CD4-positive, alpha-beta T cell (primary cell): ENCODE measurements at places on chromosomes 16 and 17.

GRCh38 chr17:82957469-82957795 lies 117.6 kb upstream of the ZNF750 start:
- DNase-seq, result no peak

GRCh38 chr16:21652453-21652852 lies at the start of gene IGSF6:
IGSF6 (minus strand) TSS chr16:21652608; CDS start chr16:21652598, 10 bp downstream.
- no peak for DNase-seq

GRCh38 chr16:71264299-71264698 lies 24.9 kb downstream of the CMTR2 start:
- no peak for DNase-seq

DNA sequence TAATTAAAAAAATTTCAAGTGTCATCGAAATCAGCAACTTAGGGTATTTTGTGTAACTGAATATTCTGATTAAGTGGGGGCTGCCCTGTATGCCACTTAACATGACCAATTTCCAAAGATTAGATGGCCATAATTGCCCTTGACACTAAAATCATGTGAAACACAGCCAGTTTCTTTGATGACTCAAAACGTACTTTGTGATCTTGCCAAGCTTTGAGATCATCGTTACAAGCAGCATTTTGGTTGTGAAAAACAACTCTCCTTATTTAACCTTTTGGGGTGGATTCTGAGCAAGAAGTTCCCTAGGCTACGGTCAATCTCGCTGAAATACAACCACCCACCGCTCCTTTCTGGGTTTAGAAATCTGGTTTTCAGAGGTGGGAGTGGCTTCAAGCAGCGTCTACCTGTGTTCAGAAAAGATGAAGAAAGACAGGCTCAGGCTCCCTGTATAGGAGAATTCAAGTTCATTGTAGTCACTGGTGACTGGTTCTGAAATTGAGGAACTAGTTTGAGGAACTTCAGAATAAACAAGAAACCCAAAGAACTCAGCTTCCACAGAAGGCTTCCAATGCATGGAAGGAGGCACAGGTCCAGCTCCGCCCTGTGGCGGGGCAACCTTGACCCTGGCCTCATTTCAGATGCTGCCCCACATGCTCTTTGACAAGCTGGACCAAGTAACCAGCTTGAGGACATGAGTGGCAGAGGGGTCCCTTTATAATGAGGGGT lies 9.4 kb downstream of the MAP3K14 start:
- peak; percentile 66 for DNase-seq

DNA sequence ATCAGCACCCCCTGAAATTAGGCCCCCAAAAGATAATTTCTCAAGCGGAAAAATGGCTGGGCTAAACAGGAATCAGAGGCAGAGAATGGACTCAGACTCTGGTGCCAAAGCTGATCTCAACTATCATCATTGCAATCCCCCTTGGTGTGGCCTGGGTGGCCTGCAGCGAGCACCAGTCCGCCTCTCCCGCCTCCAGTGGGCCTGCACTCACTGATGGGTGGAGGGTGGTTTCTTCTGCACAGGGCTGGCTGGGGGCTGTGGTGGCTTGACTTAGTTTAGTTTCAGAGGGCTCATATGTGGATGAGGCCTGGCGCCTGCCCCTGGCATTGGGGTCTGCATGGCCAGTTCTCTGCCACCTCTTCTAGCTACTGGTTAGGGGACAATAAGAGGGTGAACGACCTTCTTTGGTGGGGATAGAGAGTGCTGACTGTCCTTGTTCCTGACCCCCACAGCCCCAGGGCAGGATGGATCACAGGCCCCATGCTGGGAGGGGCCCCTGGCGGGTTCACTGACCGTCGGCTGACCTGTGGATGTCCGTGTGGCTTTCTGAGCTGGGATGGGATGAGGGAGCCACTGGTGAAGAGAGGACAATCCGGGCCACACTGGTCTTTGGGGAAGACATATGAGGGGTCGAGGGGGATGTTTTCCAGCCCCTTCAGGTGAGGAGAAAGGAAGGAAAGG lies 62.7 kb downstream of the SNX20 start:
- DNase-seq, result no peak
